Left lobe of liver (tissue), 2 donors: ENCODE measurements at places on chromosomes 4 and X. TPM values are rescaled to one million over a fixed set of nuclear protein-coding genes. Genes with fewer than 3 reads are reported as not detected.

Gene ADH1C
- total RNA-seq, result 522 TPM

Gene ARHGAP4
- total RNA-seq, result 8.1 TPM

DNA sequence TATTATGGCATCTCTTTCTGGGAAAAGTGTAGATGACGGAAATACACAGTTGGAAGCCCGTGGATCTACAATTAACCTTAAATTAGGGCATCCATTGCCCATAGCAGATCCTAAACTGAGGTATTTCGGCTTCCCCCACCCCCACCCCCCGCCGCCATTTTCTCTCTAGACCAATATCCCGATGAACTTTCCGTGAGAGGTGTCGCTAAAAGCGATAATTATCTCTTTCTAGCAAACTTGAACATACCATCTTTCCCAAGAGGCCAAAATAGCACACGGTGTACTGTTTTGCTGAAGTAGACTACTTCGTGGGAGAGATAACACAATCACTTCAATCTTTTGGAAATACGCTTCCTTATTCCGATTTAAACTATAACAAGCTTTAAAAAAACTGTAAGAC, 554 bp downstream of the KLHL15 start:
- DNase-seq, result no peak

GRCh38 chr4:129526812-129527211, 430.9 kb downstream of the C4orf33 start:
- no peak for DNase-seq

GRCh38 chr4:145868637-145869409, 69.8 kb downstream of the ZNF827 start:
- DNase-seq, result no peak
